NCI-H187 (cell line): ENCODE measurements at places on chromosomes 13 and 19.

- DNase-seq, result peak; percentile 33
Measured at GRCh38 chr19:45059258-45059965, 16.9 kb downstream of the ZNF296 start.

DNA sequence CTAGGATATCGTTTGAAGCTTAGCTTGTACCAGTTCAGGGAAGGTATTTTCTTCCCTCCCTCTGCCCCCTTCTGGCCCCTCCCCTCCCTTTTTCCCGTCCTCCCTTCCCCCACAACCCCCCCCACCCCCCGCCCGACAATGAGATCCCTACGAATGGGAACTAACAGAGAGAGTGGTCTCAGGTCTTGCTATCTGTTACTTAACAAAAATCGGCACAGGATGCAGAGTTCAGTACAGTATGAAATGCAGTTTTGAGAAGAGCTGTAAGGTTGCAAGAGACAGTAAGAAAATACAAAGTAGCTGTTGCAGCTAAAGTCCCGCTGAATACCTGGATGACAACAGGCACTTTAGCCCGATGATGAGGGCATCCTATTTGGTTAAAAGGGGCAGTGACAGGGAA, 3.1 kb upstream of the DACH1 start:
- no peak for DNase-seq

DNA sequence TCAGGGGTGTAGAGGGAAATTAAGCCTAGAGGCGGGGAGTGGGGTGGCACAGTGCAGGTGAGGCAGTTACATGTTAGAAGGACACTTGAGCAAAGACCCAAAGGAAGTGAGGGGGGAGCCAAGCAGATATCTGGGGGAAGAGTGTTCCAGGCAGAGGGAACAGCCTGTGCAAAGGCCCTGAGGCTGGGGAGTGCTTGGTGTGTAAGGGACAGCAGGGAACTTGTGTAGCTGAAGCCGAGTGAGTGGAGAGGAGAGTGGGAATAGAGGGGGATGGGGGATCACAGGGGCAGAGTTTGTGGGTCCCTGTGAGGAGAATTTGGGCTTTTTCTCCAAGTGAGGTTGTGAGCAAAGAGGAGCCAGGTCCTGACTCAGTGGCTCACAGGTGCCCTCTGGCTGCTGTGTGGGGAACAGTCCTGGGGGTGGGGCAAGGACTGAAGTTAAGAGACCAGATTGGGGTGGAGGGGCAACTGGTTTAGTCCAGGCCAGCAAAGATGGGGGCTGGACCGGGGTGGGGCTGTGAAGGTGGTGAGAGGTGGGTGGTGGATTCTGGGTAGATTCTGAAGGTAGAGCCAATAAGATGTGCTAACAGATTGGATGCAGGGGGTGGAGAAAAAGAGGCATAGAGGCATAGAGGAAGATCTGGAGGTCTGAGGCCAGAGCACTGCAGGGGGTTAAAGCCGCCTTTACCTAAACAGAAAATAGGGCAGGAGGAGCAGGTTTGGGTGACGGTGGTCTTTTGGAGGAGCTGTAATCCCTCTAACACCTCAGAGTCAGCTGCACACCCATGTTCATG, 75.3 kb downstream of the CACNA1A start:
- no peak for DNase-seq

- no peak for DNase-seq
Measured at GRCh38 chr13:62299988-62300387, 884.3 kb upstream of the PCDH20 start.

GRCh38 chr13:30679483-30680330, 55.6 kb upstream of the ALOX5AP start:
- DNase-seq, result no peak

- peak; percentile 70 for DNase-seq
Measured at GRCh38 chr13:94550062-94550738, 45.8 kb downstream of the TGDS start.

- DNase-seq, result peak; percentile 7
Measured at GRCh38 chr13:26254583-26255111, 718 bp downstream of the CDK8 start.

DNA sequence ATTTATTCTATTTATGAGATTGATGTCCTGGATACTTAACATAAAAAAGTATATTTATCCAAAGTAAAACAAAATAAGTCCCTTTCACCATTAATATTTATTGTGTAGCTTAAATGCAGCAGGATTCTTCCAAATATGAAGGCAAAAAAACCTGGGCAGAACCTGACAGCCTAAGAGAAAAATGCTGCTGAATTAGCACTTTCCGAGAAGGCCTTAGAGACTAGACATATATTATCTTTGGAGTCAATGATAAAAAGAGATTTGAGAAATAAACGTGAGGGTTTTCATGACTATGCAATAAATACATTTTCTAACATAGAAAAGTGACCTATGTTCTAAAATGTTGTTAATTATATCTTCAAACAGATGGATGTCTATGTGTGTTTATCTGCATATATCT, 566.9 kb downstream of the PCDH9 start:
- DNase-seq, result no peak

DNA sequence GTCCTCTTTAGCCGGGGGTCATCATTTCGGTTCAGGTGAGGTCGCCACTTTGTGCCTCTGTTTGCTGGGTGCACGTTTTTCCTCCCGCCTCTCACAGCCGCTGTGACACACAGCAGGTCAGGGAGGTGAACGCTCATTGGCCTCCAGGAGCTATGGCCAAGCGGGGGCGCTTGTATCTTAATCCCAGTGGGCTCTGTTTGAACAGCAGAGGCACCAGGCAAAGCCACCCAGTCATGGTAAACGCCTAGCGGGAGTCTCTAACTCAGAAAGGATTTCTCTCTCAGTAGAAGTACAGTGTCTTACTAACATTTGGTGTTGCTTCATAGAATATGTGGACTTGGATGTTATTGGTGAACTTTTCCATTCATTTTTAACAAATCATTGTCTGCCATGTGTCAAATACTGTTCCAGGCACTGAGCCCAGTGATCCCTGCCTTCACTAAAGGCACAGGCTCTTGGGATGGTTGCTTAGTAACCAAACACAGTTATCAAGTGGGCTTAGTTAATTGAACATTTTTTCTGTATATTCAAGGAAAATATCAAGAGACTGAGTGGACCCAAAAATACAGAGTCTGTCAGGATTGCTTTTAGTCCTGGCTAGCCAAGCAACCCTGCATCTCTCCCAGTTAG, 186.7 kb downstream of the STK24 start:
- no peak for DNase-seq

DNA sequence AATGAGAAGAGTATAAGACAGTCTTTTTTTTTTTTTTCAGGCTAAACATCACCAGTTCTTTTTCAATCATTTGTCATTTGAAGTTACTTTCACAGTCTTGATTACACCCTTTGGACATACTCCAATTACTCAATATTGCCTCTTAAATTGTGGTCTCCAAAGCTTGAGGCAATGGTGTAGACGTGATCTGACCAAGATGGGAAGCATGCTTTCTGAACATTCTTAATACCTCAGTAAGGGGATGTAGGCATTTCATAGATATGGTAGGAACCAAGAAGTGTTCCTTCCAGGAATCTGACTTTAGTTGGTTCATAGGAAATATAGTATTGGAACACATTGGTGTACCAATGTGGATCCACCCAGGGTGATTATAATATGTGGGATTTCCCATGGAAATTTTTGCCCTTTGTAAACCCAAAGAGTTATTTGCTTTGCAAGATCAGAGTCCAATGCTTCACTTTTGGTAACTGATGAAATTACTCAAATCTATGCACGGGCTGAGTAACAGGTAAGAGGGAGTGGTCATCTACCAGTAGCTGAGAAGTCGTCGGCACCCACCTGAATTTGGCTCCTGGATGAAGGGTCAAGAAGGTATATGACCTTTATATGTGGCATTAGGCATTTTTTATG, 62.2 kb downstream of the ERCC5 start:
- DNase-seq, result no peak

GRCh38 chr13:26132756-26133155, 80.9 kb upstream of the SHISA2 start:
- no peak for DNase-seq

GRCh38 chr13:75271846-75272245, 210.1 kb downstream of the TBC1D4 start:
- no peak for DNase-seq

- DNase-seq, result no peak
Measured at GRCh38 chr19:9528757-9529336, 9.6 kb downstream of the ZNF426 start.

- DNase-seq, result no peak
Measured at GRCh38 chr13:46334035-46334822, 52.8 kb downstream of the RUBCNL start.

GRCh38 chr19:19053508-19054314, 10.1 kb upstream of the SLC25A42 start:
- no peak for DNase-seq

GRCh38 chr13:41304551-41304950, 6.5 kb upstream of the NAA16 start:
- DNase-seq, result no peak
